ENCODE measurements at places on chromosomes 4 and X.

DNA sequence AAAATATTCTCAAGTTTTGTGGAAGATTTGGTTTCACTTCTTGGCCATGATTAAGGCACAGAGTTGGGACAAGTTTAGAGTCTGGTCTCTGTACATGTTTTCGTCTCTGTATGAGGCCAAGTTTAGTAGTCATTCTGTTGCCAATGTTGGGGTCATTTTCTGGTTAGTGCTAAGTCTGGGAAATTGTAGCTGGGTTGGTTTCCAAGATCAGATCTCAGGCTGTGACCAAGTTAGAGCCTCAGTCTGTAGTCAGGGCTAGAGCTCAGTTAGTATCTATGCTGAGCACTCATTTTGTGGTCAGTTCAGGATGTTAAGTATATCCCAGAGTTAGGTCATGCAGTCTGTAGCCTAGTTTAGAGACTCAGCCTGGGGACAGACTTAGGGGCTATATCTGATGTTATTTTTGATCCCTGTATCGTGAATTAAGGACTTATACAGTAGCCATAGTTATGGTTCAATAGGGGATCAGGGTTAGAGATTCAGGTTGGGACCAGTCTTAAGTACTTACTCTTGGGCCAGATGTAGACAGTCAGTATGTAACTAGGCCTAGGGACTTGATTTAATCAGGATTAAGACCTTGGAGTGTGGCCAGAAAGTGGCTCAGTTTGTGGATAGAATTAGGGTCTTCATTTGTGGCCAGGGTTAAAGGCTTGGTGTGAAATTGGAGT lies 6.6 kb upstream of the ENOX2 start:
- no peak for DNase-seq

DNA sequence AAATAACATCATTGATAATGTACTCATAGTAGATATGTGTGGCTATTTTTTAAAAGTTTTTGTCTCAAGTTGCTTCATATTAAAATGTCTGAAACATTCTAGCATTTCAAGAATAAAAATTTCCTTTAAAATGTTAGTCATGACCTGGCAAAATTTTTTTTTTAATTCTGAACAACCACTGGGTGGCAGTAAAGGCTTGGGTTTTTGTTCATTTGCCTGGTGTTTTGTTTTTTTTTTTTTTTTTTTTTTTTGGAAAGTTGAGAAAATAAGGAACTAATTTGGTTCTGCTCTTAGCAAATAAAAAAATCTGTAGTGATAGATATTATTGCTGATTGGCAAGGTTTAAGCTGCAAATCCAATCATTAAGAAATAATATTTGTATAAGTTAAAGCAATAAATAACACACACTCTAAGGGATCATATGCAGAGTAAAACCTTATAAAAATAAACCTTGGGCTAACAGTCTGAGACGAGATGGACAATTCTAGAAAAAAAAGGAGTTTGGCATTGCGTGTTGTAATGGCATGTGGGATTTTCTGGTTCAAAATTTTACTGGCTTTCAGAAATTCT lies 81.4 kb downstream of the CEP44 start:
- DNase-seq, result no peak

DNA sequence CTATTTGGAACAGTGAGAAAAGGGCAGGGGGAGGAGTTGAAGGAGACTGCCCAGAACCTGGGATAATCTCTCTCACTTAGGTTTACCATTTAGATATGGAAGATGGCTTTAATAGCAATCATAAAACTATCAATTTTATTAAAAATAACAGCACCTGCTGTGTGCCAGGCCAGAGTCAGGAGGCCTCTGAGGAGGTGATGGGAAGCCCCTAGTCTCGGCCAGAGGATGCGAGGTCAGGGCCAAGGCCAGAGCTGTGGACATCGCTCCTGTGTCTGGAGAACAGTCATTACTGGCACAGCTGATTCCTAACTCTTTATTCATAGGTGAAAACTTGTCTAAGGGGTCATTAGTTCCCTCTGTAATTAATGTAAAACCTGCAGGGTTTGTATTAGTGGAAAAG lies 4.2 kb upstream of the IQSEC2 start:
- no peak for DNase-seq

GRCh38 chr4:176210579-176211296 lies 15.4 kb upstream of the SPATA4 start:
- DNase-seq, result no peak

DNA sequence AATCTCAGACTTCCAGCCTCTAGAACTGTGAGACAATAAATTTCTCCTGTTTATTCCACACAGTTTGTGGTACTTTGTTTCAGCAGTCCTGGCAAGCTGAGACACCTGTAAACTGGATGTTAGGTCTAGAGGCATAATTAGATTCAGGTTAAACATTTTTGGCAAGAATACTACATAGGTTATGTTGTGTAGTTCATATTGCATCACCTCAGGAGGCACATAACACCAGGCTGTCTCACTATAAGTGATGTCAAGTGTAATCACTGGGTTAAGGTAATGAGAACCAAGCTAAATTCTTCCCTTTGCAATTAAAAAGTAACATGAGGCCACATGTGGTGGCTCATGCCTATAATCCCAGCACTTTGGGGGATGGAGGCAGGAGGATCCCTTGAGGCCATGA lies 214.2 kb downstream of the ZNF674 start:
- no peak for DNase-seq

- no peak for DNase-seq
Observed at GRCh38 chrX:84118769-84119168, 69.2 kb downstream of the RPS6KA6 start.

DNA sequence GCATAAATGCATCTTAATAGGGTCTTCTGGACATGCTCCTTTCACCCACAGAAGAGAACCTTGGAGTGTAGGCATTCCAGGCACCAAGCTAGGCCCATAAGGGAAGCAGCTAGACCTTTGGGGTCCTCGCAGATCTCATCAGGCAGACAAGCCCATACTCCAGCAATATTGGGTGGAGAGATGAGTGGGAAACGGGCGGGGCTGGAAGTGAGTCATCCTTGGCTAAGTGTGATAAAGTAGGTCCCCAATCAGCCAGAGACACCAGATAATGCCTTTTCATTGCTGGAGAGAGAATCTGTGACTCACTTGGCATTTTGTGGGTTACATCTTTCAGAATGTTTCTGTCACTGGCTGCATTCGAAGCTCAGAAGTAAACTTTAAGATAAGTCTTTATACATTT lies 133.3 kb upstream of the MBNL3 start:
- peak; percentile 18 for DNase-seq

GRCh38 chrX:793216-793770 lies 162.7 kb downstream of the SHOX start:
- DNase-seq, result no peak

- DNase-seq, result no peak
Observed at GRCh38 chr4:143374771-143375170, 38.1 kb downstream of the GAB1 start.

DNA sequence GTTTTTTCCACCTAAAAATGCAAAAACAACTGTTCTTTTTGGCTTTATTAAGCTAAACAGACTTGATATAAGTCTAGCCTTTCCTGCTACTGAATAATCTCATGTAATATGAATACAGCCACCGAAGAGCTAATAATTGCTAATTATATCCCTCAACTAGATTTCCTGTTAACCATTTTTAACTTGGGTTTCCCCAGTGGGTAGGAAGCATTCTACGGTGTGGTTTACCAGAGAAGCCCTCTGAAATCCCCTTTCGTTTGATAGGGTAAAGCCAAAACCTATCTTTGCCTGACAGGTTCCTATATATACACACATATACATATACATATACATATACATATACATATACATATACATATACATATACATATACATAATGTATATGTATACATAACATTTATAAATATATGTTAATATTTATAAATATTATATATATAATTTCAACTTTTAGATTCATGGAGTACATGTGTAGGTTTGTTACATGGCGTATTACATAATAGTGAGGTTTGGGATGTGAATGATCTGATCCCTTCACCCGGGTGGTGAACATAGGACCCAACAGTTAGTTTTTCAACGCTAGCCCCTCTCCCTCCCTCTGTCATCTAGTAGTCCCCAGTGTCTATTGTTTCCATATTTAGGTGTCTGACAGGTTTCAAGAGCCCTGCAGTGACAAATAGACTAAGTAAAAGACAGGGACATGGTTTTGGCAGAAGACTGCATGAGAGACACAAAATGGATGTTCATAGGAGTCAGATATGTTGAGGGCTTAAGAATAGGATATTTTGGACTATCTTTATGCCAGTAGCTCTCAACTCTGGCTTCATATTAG lies 62.4 kb downstream of the ATXN3L start:
- DNase-seq, result no peak

DNA sequence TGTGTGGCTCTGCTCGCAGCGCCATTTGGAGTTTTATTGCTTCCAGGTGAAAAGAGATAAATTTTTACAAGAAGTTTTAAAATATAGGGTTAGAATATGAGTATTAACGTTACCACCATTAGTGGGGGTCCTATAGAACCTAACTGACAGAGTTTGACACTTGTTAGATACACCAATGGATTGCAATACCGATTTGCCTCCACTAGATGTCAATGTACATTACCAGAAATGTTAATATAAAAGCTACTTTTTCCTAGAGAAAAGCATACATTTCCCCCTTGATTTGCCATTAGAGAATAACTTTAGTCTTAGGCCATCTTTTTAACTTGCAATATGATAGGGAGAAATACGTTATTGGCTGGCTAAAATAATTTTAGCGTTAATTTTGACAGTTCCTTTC lies 108.4 kb downstream of the LINC00632 start:
- DNase-seq, result no peak

- DNase-seq, result no peak
Observed at GRCh38 chr4:81422595-81422994, 49.1 kb downstream of the RASGEF1B start.

GRCh38 chr4:1402516-1403091 lies 3.6 kb downstream of the NKX1-1 start:
- DNase-seq, result no peak

GRCh38 chrX:120029354-120029753 lies 48.1 kb downstream of the RHOXF2B start:
- no peak for DNase-seq

- peak; percentile 52 for DNase-seq
Observed at GRCh38 chr4:77052352-77052751, 23.4 kb downstream of the CCNI start.

All from activated CD4-positive, alpha-beta T cell treated with anti-CD3 and anti-CD28 coated beads for 24 hours (primary cell).